HL-60 (cell line): ENCODE measurements at places on chromosomes 13 and 19.

GRCh38 chr13:73684286-73684685, 449.9 kb downstream of the KLF12 start:
- no peak for DNase-seq

DNA sequence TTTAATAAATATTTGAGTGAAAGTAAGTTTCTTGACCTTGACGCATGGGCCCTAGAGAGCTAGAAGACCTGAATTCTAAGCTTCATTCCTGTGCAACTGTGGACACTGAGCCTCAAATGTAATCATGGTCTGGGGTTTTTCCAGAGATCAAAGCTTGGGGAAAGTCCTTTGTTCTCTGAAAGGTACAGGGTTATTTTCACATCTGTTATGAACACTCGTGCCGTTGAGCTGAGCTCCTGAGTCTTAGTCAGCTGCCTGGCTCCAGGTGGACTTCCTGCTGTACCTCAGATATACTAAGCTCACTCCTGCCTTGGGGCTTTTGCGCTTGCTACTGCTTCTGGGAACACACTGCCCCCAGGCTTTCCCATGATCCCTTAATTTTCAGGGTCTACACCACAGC, 7.5 kb upstream of the ZBTB32 start:
- no peak for DNase-seq

DNA sequence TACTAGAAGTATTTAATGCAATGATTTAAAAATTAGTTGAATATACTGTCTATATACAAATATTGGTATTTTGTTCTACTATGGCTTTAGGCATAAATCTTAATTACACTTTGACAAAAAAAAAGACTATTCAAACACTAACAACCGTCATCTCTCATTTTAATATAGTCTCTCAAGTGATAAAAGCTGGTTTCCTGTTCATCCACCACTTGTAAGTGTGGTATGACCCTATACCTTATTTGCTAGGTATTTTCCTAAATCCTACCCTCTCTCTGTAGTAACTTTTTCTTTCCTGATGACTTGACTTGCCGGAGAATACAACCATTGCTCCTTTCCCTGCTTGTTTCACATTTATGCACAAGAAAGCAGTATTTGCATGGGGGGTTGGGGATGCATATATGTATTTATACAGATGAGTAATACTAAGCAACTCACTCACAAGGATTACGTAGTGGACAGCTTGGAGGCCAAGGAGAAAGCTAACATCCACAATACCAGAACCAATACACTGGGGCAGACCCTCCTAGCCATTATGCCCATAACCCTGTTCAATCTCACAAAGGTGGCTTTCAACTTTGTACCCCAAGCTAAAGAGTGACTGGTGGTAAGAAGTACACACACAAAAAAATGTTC, 12.7 kb upstream of the EFNB2 start:
- no peak for DNase-seq

DNA sequence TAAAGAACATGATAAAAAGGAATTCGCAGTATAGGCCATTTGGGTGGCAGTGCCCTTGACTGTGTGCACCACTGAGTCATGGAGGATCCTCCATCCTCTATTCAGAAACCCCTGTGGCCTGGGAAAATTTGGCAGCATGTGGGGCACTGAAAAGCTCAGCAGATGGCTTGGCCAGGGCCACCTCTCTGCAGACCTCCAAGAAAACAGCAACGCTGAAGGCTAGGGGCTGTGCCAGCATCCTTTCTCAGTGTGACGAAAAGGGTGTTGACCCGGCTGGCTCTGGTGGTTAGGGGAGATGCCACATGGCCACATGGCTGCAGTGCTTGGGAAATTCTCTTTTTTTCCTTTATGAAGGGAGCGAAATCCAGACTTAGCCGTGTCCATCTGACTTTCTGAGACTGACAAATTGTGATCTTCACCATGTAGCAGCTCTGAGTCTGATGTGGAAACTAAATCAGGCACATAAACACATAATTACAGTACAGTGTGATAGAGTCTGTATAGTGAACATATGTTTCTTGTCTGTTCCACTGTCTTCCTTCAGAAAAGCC, 178.0 kb downstream of the KCTD12 start:
- DNase-seq = no peak

GRCh38 chr13:35502456-35502855, 26.0 kb upstream of the MAB21L1 start:
- no peak for DNase-seq

GRCh38 chr19:1290703-1291651, 5.3 kb downstream of the EFNA2 start:
- no peak for DNase-seq

GRCh38 chr13:74819549-74819948, 662.4 kb downstream of the TBC1D4 start:
- no peak for DNase-seq

GRCh38 chr13:79812070-79812850, 331.3 kb downstream of the NDFIP2 start:
- no peak for DNase-seq

DNA sequence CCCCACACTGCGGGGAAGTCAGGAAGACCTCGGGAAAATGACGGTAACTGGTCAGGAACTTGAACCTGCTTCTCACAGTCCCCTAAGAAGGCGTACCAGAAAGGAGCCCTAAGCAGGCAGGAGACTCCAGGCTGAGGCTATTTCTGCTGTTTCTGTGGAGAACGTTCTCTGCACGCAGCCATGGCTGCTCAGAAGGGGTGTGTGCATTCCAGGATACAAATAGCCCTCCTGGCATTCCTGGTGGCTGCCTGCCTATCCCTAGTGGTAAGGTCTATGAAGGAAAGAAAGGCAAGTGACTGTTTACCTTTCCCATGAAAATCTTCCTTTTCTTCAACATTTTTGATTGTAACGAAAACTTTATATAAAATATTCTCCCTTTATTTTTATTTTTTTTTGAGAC, 2.5 kb downstream of the SGCG start:
- no peak for DNase-seq

DNA sequence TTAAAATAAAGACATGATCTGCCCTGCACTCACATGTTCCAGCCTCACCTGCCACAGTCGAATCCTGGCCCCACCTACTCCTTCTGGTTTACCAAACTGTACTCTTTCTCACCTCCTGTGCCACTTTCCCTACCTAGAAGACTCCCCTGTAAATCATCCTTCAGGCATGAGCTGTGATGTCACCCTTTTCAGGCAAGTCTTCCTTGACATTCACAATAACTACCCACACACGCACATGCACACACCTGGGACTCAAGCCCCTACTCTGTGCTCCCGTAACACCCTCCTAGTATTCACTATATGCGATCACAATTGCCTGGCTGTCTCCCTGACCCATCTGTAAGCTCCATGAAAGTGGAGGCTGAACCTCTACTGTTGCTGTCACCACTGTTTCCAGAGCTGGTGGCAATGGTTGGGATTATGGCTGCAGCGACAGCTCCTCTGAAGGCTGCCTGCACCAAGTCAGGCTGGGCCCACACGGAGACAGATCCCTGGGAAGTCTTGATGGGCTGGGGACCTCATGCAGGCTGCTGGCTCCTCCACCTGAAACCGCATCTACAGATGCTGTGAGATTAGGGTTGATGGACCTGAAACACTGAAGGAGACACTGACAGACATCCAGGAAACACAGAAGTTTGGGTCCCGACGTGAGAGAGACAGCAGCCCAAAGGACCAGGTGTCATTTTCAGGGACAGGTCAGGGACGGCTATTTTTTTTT, 611.1 kb downstream of the UQCRFS1 start:
- DNase-seq = no peak

DNA sequence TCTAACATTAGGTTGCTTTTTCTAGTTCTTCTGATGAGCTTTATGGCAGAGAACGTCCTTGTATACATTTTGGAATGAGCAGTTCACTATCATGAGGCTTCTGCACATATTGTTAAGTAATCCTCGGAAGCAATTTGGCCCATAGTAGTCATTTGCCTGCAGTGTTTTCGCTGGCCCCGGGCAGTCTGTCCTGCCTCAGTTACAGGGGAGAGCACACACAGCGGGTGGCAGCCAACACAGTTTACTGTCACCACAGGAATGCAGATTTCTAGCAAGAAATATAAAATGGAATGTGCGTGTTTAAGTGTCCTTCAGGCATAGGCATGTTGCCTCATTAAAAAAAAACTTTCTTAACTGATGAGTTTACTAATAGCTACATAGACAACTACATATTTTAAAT, 71.5 kb upstream of the GJB6 start:
- DNase-seq = no peak

- no peak for DNase-seq
Measured at GRCh38 chr19:5628461-5628860, 5.6 kb downstream of the SAFB start.

DNA sequence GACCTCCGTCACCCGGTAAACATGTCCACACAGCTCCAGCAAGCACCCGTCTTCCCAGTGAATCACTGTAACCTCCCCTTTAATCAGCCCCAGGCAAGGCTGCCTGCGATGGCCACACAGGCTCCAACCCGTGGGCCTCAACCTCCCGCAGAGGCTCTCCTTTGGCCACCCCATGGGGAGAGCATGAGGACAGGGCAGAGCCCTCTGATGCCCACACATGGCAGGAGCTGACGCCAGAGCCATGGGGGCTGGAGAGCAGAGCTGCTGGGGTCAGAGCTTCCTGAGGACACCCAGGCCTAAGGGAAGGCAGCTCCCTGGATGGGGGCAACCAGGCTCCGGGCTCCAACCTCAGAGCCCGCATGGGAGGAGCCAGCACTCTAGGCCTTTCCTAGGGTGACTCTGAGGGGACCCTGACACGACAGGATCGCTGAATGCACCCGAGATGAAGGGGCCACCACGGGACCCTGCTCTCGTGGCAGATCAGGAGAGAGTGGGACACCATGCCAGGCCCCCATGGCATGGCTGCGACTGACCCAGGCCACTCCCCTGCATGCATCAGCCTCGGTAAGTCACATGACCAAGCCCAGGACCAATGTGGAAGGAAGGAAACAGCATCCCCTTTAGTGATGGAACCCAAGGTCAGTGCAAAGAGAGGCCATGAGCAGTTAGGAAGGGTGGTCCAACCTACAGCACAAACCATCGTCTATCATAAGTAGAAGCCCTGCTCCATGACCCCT, 9.0 kb upstream of the CEACAM5 start:
- no peak for DNase-seq

DNA sequence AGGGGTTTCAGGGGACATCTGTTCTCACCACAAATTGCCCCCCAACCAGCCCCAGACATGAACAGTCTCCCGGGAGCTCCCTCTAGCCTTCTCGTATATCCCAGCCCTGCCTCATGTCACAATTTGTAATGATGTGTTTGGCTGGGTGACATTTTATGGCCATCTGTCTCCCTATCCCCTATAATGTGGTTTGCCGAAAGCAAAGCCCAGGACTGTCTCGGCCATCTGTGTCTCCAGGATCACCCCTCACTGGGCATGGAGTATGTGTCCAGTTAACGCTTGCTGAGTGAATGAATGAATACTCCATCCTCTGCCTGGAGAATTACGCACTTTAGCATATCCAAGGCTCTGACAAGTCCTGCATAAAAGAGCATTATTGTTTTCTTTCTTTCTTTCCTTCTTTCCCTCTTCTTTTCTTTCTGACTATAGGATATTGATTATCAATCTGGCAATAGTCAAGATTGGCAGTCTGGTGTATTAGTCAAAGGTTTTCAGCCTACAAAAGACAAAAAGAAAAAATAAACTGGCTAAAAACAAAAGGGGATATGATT, 15.1 kb downstream of the HPN start:
- no peak for DNase-seq

- peak; percentile 54 for DNase-seq
Measured at GRCh38 chr19:18137657-18138339, 15.2 kb upstream of the PIK3R2 start.

GRCh38 chr13:50527188-50527587, 316.3 kb downstream of the DLEU7 start:
- no peak for DNase-seq

DNA sequence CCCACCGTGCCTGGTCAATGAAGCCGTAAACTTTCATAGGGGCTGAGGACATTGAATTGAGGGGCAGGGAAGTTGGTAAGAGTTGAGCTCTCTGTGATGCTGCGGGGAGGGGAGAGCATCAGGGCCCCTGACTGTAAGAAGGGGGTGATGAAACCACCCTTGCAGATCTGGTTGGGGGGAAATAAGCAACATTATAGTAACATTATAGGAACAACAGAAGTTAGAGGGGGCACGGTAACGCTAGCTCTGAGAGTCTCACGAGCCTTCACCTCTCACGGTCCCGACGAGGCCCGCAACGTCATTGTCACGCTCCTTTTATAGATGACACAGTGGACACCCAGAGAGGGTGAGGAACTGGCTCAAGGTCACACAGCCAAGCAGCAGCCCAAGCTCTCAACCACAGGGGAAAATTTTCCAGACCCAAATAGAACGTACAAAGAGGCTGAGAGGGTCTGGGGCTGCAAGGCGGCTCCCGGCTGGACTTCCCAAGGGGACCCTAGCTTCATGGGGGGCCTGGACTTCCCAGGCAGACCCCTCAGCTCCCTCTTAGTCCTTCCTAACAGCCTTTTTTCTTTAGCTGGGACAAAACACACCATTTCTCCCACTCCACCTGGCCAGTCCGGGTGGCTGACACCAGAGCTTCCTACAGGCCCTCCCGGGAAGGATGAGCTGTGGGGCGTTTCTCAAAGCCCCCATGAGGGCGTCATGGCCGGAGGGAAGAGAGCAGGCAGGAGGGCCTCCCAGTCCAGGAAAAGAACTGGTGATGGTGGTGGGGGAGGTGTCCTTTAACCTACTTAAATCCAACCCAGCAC, 4.1 kb downstream of the TLE5 start:
- no peak for DNase-seq

- no peak for DNase-seq
Measured at GRCh38 chr13:26340807-26341206, 86.9 kb downstream of the CDK8 start.

GRCh38 chr13:73190477-73190876, 131.7 kb downstream of the KLF5 start:
- no peak for DNase-seq

GRCh38 chr19:34403784-34404108, 453 bp upstream of the PDCD2L start:
- no peak for DNase-seq

GRCh38 chr19:58038688-58039204, 4.9 kb downstream of the ZSCAN1 start:
- DNase-seq = no peak

GRCh38 chr13:33583398-33583797, 234.6 kb upstream of the RFC3 start:
- DNase-seq = no peak

DNA sequence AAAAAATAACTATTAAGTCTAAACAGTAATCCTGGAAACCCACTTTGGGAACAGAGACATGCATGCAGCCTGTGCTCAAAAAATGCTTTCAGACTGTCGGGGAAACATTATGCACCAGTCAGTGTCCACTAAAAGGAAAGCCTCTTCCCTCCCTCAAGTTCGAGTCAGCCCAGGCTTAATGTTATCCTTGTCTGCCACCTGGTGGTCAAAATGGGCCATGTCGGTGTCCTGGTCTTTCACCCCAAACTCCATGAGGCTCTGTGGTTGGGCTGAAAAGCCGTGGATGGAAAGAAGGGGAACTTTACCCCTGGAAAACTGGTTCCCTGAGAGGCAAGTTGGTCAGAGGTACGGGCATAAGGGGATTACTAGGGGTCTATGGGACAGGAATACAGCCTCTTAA, 88.4 kb upstream of the ZNF492 start:
- DNase-seq = peak; percentile 1

DNA sequence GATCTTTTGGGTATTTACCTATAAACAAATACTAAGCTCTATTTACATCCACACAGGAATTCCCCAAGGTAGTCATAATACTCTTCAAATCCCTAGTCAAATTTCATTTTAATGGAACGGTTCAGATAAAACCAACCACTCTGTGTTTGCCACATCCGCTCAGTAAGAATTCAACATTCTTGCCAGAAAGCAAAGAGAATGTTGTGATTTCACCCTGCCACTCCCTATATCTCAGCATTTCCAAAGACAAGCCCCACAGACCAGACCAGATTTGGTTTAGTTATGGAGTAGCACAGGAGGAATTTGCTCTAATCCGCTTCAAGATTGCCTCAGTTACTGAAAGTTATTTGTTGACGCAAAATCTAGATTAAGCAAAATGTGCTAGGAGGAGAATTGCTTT, 105.6 kb upstream of the SERP2 start:
- no peak for DNase-seq
